ENCODE measurements at places on chromosomes 2 and 18. TPM values are rescaled to one million over a fixed set of nuclear protein-coding genes. Genes with fewer than 3 reads are reported as not detected.
A peak's percentile ranks its signal among the peaks of the same experiment; 100 is the strongest.

SCYGR6 gene
- polyA plus RNA-seq: not detected

DYNAP gene
- 0.10 TPM for polyA plus RNA-seq

TPGS2 gene
- 36.7 TPM for polyA plus RNA-seq

DTNA gene
- polyA plus RNA-seq: 90.1 TPM

- DNase-seq: no peak
Measured at GRCh38 chr2:120734930-120735651, 577 bp upstream of the GLI2 start.

DNA sequence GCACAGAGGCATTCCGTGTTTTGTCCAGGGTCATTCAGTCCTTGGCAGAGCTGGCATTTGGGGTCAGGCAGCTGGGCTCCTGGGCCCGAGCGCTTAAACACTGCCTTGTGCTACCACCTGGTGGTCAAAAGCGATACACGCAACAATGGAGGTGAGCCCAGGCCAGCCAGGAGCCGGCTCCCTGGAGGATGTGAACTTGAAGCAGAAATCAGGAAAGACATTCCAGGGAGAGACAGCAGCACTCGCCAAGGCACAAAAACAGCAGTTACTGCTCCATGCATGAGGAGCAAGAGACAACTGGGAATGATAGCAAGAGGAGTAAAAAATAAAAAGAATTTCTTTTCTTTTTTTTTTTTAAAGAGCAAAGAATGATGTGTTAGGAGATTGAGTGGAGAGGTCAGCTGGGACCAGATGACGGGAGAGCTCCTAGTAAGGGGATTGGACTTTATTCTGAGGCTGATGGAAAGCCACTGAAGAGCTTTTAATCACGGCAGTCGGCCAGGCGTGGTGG lies 20.7 kb downstream of the SCYGR8 start:
- DNase-seq: peak; percentile 54

DNA sequence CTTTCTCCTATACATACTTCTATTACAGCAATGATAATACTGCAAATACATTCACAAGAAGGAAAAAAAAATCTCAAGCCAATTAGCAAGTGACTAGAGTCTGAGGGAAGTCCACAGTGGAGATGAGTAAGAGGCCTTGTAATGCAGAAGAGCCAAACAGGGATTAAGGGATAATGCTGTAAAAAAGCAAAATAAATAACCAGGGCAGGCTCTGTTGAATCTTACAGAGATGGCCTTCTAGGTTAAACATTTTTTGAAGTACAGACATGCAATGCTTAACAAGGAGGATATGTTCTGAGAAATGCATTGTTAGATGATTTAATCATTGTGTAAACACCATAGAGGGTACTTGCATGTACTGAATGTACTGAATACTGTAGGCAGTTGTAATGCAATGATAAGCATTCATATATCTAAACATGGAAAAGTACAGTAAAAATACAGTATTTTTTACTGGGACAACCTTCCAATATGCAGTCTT lies 122.1 kb upstream of the RMDN2 start:
- no peak for DNase-seq

- no peak for DNase-seq
Measured at GRCh38 chr2:19568809-19569208, 210.4 kb upstream of the OSR1 start.

DNA sequence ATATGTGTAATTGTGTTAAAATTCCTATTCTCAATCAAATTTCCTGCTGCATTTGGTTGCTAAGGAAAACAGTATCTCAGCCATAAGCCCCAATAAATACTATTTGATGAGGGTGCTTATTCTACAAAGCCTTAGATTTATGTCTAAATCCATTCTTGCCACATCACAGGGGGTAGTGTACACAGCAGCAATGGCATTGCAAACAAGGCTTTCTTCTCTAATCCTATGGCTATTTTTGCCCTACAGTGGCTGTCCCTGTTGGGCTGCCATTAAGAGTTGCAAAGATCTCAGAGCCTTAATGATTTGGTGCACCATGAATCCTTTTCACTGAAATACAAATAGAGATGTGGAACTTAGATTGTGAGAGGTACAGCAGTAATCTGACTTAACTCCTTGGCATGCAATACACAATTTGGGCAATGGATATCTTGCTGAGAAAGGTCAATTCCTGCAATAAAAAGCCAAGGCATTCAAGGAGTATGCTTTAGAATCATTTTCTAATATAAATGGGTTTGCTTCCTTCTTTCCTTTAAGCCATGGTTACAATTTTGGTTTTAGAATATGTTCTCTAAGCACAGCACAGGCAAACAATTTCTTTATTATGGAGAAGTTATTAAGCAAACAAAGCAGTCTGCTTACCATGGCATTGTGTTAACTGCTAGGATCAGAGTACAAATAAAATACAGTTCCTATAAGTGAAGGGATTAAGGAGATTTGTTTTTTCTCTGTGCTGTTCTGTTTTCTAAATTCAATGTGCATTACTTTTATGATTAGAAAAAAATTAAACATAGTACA lies 69.8 kb upstream of the CD302 start:
- DNase-seq: no peak

- DNase-seq: no peak
Measured at GRCh38 chr18:12726331-12726730, 23.5 kb downstream of the PSMG2 start.

DNA sequence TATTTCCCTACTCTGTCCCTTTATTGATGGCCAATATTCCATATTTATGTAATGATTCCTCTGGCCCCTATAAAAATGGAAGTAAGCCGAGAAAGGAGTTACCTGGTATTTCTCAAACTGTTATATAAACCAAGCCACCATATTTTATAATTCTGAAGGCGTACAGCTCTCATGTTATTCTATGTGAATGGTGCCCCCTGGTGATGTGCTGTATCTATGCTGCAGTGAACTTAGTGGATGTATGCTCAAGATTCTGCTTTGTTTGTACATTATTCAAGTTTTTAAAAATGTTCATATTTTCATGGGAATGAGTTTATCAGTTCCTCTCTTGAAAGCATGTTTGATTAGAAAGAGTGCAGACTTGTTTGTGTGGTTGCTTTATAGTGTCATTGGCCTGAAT lies 194.5 kb upstream of the LRRTM1 start:
- peak; percentile 5 for DNase-seq

GRCh38 chr2:222272446-222273015 lies 26.3 kb downstream of the PAX3 start:
- no peak for DNase-seq

Measured in forelimb muscle (tissue), 1 donor.